ENCODE measurements at places on chromosomes 5 and 9.

GRCh38 chr5:169343766-169344165, 42.8 kb upstream of the SLIT3 start:
- no peak for DNase-seq

- no peak for DNase-seq
These were observed 586.0 kb upstream of the BRINP1 start for GRCh38 chr9:119955276-119955675.

- no peak for DNase-seq
These were observed 50.1 kb downstream of the PPARGC1B start for GRCh38 chr5:149780043-149780737.

GRCh38 chr9:98916660-98917059, 27.0 kb upstream of the COL15A1 start:
- no peak for DNase-seq

GRCh38 chr9:131734165-131734610, 5.7 kb downstream of the RAPGEF1 start:
- DNase-seq = no peak

GRCh38 chr5:82246960-82247574, 31.1 kb downstream of the RPS23 start:
- DNase-seq = no peak

DNA sequence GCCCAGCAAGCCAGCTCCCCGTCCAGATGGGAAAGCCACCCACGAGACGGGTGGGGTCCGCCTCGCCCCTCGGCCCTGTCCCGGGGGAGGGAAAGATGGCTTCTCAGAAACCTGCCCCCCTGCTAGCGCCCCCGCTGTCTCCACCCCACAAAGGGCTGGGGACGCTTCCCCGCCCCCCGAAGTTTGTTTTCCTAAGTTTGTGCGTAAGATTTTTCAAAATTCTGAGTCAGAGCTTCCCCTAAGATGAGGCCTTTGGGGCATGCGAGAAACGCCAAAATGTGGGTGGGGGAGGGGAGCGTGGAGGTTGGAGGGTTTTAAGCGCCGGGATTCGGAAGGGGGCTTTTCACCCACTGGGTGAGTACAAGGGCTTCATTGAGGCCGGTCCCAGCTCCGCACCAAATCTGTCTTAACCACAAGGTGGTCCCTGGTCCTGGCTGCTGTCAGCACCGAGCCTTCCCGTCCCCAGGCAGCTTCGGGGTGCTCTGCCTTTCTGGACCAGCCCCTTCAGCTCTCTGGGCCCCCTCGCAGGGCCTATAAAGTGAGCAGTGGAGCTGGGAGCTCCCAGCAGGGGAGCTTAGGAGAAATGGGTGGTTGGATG, 32.3 kb downstream of the PRRX2 start:
- DNase-seq = no peak

DNA sequence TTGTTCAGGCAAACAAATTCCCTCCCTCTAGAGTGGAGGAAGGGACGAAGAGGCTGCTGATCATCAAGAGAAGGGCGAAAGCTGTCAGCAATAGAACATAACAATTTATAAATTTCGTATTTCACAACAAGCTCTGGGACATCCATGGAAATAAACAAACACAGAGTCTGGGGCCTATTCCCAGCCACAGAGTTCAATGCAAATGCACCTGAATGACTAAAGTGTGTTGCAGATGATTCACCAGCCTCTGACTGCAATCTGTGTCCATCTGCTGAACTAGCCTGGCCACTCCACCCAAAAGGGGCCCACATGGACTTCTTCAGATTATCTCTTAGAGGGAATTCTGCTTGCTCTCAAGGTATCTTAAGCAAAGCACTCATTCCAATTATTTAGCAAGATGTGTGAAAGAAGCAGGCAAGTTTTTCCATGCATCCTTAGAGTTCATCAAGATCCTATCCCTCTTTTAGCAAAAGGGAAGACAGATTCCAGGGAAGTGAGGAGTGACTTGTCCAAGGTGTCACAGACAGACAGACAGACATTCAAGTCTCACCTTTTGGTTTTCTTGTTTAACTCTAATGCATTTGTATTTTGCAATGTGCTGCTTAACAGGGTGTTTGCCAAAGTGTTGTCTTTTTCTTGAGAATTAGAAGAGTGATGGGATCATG, 307.8 kb upstream of the PAPPA start:
- no peak for DNase-seq

- no peak for DNase-seq
These were observed 5.4 kb upstream of the CPLANE1 start for GRCh38 chr5:37254581-37254980.

DNA sequence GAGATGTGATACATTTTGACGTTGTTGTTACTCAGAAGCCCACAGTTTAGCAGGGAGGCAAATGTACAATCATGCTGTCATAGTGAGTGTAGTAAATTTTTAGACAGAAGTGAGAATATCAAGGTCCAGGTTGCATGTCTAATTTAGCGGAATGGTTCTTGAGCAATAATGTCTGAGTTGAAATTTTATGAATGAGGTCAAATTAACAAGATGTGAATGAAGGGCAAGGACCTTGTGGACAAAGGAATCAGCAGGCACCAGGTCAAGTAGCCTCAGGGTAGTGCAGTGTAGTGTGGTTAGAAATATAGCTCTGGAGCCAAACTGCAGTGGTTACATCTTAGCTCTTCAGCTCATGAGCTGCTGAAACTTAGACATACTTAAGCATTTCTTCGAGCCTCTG, 36.2 kb downstream of the TNFSF8 start:
- DNase-seq = no peak

DNA sequence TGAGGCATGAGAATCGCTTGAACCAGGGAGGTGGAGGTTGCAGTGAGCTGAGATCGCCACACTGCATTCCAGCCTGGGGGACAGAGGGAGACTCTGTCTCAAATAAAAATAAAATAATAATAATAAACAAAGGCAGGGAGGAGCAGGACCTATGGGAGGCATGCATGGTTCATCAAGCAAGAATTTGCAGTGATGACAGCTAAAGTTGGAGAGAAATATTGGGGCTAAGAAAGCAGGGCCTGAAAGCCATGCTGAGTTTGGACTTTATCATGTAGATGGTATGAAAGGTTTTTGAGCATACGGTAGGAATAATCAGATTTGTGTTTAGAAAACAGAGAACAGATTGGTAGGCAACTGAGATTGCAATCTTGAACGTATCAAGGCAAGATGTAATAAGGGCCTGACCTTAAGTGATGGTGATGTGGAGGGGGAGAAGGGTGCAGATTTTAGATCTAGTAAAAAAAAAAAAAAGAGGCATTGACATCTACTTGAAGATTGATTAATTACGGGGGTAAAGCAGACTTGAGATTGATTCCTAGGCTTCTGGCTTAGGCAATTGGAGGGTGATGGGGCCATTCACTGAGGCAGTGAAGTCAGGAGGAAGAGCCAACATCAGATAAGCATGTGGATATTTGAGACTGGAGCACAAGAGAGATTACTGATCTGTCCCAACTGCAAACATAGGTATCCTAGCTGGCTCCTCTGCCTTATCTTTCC, 50.7 kb downstream of the CFAP95 start:
- DNase-seq = no peak

All from GM13977 (cell line).